ENCODE measurements at places on chromosomes 3 and 15. TPM values are rescaled to one million over a fixed set of nuclear protein-coding genes. Genes with fewer than 3 reads are reported as not detected.

- DNase-seq = no peak
Measured at GRCh38 chr15:98873441-98874218, 134.0 kb downstream of the PGPEP1L start.

DNA sequence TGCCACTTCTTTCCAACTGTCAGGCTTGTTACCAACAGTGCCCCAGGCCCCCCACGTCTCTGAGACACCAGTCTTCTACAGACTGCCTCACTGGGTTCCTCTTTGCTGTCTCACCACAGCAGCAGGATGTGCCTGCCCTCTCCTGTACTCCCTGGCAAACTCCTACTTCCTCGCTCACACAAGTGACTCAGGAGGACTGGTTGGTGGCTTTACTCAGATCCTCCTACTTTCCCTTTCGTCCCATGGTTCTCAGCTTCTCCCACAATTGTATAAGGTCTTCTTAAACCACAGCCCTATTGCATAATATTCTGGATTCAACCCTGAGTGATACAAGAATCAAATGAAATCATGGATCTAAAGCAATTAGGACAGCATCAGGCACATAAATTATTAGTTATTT is 246.6 kb upstream of the PROK2 start:
- DNase-seq = no peak

CLDN16 gene
- total RNA-seq = not detected

GRCh38 chr3:151322511-151322910 is 5.9 kb upstream of the GPR87 start:
- no peak for DNase-seq

- DNase-seq = no peak
Measured at GRCh38 chr3:128935922-128936321, 56.5 kb downstream of the ACAD9 start.

PRSS50 gene
- not detected for total RNA-seq

DNA sequence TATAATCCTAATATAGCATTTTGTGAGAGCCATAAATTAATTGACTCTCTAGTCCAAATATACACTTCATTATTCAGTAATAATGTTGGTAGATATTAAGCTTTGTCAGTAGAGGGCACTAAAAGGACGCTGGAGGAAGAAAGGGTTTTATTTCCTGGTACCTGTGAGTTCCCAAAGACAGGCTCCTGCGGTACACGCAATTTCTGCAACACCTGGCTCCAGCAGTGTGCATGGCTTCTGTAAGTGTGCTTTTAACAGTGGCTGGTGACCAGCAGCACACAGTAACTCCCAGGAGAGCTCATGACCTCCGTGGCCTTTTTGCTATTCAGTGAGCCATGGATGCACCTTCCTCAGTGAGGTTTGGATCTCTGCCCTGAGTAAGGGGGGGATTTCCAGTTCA is 338.3 kb upstream of the ZNF385D start:
- no peak for DNase-seq

- no peak for DNase-seq
Measured at GRCh38 chr3:32951410-32951811, at the start of gene CCR4. CCR4 (plus strand) TSS chr3:32951644; CDS start chr3:32953423, 1,779 bp downstream.

LDHAL6B gene
- total RNA-seq = not detected

- no peak for DNase-seq
Measured at GRCh38 chr3:9172851-9173321, 76.6 kb downstream of the SRGAP3 start.

CCDC39 gene
- 0.28 TPM for total RNA-seq

DNA sequence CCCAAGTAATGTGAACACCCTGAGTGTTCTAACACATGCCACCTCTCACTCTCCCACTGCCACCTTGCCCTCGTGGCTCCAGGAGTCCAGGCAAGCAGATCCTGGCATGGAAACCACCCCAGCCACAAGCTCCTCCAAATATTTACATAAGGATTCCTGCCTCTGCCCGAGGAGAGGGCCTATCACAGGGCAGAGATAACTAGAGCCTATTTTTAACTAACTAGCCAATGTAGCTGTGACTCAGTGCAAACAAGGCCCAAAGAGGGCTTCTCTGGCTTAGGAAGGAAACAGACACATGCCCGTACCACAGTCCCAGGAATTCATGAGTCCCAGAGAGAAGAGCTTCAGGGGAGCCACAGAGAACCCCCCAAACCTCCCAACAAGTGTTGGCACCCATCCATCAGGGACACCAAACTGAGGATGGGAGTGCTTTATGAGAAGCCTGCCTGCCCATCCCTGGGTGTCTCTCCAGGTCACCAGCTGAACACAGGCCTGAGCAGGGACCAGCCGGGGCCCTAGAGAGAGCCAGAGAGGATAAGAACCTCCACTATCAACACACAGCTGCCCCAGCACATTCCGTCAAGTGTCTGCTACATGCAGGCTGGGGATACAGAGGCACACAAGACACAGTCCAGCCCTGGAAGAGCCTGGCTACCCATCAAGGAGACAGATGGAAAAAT is 9.2 kb downstream of the FYCO1 start:
- no peak for DNase-seq

ZCWPW2 gene
- total RNA-seq = not detected

DNA sequence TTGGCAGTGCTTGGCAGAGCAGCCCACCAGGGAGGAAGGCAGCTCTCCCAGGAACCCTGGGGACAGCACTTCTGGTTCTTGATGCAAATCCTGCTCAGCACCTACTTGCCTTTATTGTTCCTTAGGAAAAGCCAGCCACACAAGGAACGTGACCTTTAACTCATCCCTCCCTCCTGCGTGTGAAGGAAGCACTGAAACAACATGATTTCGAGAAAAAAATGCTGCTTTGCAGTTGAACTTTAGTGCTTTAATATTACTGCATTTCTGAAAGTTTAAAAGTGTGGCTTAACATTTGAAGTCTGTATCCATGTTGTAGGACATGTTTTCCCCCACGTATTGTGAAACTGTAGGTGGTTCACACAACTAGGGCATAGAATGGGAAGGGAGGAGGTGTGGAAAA is 50.4 kb upstream of the CTNNB1 start:
- DNase-seq = no peak

DNA sequence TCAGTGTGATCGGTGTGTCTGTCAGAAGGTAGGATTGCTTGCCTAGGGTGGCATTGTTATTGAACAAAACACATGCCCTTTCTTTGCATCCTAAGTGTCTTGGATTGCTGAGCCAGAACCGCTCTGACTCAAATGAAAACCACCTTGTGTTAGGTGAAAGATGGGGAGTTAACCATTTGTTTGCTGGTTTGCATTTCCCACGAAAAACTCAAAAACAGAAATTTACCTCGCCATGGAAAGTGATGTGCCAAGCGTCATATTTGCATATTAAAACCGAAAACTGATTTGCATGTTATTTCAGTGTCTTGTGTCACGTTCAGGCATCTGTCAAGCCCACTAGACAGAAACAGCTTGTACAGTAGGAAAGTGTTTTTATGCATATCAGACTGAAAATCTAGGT is 474.6 kb upstream of the TPRG1 start:
- DNase-seq = no peak

TMEM158 gene
- total RNA-seq = 15.0 TPM

All from omental fat pad (tissue), 4 donors.